IPS DF 19.7 (cell line): ENCODE measurements at places on chromosomes 2 and 18.

DNA sequence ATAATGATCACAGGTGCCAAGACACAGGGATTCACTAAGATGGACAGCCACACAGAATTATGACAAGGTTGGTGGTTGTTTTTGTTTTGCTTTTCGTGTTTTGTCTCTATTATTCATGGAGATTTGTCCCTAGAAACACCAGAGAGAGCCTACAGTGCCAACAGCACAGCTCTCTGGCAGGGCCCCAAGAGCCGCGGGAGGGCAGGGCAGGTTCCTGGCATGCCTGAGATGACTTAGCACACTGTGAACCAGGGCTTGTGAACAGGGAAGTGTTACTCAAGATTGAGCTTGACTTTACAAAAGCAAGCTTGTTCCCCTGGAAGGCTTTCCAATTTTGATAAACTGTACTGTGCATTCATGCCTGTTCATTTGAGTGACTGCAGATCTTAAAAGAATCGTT is 437.4 kb upstream of the SALL3 start:
- no peak for DNase-seq

GRCh38 chr2:54059986-54060385 is 55.4 kb upstream of the ACYP2 start:
- no peak for DNase-seq

GRCh38 chr2:143433251-143433650 is 304.0 kb downstream of the ARHGAP15 start:
- no peak for DNase-seq

DNA sequence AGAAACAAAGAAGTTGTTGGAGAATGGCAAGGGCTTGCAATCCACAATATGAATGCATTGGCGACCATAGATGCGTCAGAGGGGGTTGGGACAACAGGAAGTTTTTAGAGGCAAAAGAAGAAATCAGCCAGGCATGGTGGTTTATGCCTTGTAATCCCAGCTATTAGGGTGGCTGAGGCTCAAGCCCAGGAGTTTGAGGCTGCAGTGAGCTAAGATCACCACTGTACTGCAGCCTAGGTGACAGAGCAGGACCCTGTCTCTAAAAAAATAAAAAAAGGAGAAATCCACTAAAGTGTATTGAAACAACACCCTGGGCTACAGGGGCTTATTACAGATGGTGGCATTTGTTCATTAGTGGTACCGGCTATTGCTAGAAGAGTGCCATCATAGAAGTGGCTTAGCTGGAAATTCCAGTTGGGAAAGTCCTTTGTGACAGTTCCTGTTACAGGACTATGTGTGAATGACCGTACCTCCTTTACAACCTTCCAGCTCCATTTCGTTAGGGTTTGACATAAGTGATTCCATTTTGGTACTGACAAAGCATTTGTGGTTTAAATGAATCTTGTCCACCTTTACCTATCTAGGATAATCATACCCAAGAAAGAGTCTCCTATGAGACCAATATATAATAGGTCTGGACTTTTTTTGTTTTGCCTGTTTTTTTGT is 10.7 kb upstream of the WDSUB1 start:
- no peak for DNase-seq

DNA sequence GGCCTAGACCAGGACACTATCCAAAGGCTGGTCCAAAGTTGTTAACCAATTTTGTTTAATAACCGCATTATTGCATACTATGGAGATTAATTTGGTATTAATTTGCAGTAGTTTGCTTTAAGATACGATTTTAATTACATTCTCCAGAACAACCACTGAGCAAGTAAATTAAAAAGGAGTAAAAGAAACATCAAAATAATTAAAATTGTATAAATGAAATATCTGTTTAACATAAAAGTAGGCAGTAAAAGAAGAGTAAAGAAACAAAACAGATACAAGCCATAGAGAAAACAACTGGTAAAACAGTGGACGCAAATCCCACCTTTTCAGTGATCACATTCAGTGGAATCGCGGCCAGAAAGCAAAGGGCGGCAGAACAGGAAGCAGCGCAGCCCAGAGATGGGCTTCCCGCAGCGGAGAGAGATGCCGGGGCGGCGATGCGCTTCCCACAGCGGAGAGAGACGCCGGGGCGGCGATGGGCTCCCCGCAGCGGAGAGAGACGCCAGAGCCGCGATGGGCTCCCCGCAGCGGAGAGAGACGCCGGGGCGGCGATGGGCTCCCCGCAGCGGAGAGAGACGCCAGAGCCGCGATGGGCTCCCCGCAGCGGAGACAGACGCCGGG is 176.8 kb downstream of the RTP5 start:
- DNase-seq, result no peak

DNA sequence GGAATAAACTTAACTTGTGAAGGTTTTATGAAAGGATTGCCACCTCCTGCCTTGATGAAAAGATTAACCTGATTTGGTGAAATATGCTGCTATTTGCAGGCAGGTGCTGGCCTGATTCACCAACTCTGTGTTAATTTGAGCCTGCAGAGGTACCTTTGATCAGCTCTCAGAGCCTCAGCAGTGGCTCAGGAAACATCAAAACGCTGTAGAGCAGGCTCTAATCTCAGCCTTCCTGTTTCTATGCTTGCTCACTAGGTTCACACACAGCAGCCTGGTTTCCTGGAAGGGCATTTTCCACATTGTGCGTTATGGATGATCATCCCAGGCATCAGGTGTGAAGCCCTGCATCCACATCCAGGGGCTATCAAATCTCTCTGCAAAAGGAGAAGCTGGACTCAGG is 16.9 kb downstream of the TGIF1 start:
- no peak for DNase-seq

- DNase-seq, result no peak
Measured at GRCh38 chr2:119704670-119705120, 25.7 kb downstream of the TMEM177 start.

DNA sequence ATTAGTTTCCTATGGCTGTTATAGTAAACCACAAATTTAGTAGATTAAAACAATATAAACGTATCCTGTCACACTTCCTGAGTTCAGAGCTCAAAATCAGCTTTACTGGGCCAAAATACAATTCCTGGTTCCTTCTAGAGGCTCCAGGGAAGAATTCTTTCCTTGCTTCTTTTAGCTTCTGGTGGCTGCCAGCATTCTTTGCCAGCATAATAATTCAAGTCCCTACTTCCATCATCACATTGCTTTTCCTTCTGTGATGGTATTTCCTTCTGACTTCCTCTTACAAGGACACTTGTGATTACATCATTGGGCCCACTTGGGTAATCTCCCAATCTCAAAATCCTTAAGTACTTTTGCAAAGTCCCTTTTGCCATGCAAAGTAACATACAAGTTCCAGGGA is 40.6 kb downstream of the MOB4 start:
- no peak for DNase-seq

DNA sequence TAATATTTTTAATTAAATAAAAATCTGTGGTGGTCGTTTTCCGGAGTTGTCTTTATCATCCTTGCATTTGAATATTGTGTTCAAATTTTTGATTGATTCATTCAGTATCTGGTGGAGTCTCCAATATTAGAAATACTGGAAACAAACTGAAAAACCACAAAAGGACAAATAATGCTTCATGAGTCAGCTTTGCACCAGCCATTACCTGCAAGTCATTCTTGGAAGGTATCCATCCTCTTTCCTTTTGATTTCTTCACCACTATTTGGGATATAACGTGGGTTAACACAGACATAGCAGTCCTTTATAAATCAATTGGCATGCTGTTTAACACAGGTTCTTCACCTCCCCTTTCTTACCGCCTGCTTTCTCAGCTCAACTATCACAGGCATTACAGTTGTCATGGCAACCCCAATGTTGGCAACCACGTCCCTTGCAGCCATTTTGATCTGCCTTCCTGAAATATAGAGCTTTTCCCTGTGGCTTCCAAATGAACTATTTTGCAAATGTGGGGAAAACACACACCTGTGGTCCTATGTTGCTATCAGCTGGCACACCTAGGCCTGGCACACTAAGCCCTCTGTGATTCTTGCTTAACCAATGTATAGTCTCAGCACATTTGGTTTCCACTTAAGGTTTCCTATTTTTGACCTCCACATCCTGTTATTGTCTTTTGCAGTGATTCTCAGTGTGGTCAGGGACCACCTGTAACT is 6.5 kb downstream of the CTLA4 start:
- DNase-seq, result no peak

DNA sequence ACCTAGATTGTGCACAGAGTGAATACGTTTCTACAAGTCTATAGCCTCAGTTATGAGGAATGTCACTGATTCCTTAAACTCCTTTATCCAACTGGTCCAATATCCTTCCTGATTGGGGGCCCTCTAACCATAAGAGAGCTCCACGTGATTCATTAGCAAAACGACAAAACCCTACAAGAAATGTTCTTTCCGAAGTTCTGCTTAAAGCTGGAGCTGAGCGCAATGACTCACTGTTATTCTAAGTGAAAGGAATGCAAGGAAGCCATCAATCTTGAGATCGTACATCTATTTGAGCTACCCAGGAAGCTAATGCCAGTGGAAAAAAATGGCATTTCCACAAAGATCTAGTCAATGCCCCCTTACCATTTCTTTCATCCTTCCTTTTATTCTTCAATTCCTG is 354.9 kb upstream of the CDH20 start:
- DNase-seq, result no peak

GRCh38 chr2:5482929-5483331 is 209.3 kb upstream of the SOX11 start:
- peak; percentile 30 for DNase-seq

- no peak for DNase-seq
Measured at GRCh38 chr18:39318008-39318407, 1752.4 kb upstream of the CELF4 start.

DNA sequence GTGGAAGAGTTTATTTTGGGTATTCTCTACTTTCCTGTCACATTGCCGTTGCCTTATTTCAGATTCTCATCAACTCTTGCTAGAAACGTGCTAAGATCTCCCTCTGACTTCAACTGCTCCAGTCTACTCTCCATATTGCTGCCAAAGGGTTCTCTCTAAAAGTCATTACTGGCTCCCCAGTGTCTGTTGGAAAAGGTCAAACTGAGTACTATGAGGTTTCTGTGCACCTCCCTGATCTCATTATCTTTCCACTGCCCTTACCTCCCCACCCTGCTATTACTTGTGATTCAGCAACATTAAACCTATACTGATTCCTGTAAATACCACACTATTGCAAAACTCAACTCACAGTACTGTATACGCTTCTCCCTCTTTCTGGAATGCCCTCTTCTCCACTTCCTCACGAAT is 1.9 kb upstream of the KRCC1 start:
- no peak for DNase-seq

GRCh38 chr2:226658555-226658954 is 141.1 kb downstream of the IRS1 start:
- DNase-seq, result no peak

DNA sequence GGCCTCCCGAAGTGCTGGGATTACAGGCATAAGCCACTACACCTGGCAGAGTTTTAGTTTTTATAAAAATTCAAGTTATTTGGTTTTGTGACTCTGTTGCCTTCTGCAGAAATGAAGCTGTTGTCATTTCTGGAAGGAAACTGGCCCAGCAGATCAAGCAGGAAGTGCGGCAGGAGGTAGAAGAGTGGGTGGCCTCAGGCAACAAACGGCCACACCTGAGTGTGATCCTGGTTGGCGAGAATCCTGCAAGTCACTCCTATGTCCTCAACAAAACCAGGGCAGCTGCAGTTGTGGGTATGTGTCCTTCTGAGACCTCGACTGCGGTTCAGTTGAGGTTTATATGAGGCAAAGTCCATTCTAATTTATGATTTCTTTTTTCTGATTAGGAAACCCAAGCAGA is 7.2 kb downstream of the MTHFD2 start:
- DNase-seq, result no peak
